ENCODE measurements at places on chromosomes 16 and 17.

- DNase-seq: no peak
Measured at GRCh38 chr16:9966569-9967157, 215.6 kb downstream of the GRIN2A start.

DNA sequence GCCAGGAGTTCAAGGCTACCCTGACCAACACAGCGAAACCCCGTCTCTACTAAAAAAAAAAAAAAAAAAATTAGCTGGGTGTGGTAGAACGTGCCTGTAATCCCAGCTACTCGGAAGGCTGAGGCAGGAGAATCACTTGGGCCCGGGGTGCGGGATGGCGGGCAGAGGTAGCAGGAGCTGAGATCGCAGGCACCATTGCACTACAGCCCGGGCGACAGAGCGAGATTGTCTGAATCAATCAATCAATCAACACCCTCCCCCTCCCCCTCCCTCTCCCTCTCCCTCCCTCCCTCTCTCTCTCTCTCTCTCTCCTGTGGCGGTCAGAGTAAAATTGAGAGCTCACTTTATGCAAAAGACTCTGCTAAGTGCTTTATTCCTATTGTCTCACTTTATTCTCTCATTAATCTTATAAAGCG lies 1.2 kb downstream of the HSDL1 start:
- no peak for DNase-seq

DNA sequence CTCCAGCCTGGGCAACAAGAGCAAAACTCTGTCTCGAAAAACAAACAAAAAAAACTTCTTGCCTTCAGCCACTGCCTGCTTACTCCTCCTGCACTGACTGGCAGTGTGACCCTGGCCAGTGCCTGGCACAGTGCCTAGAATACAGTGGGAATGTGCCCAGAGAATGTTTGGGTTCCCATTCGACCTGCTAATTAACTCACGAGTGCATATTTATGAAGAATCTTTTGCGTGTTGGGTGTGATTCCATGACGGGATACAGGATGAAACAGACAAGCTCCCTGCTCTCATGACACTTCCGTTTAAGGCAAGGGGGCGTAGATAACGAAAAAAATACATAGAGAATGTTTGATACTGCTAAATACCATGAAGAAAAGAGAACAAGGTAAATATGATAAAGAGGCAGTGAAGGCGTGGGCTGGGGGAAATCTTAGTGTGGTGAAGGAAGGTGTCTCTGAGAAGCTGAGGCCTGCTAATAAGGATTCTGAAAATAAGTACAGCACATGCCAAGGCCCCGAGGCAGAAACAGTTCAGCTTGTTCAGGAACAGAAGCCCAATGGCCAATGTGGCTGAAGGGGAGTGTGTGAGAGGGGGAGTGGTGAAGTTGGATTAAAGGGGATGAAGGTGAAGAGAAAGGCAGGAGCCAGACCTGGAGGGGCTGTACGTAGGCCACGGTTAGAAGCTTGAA lies 4.3 kb downstream of the ABI3 start:
- DNase-seq: no peak

- no peak for DNase-seq
Measured at GRCh38 chr17:12815642-12816141, 26.4 kb downstream of the ARHGAP44 start.
